Dermis microvascular lymphatic vessel endothelial cell (primary cell): ENCODE measurements at places on chromosomes 5 and 9. TPM values are rescaled to one million over a fixed set of nuclear protein-coding genes. Genes with fewer than 3 reads are reported as not detected.
A peak's percentile ranks its signal among the peaks of the same experiment; 100 is the strongest.

- DNase-seq = no peak
Measured at GRCh38 chr9:95508242-95508967, 8.4 kb downstream of the PTCH1 start.

- no peak for DNase-seq
Measured at GRCh38 chr5:81397176-81397575, 3.2 kb upstream of the ACOT12 start.

- peak; percentile 59 for DNase-seq
Measured at GRCh38 chr5:39500551-39501175, 75.9 kb upstream of the DAB2 start.

- DNase-seq = no peak
Measured at GRCh38 chr9:130663258-130663976, 977 bp upstream of the PRDM12 start.

- DNase-seq = no peak
Measured at GRCh38 chr5:18216016-18216415, 581.8 kb downstream of the TAF11L14 start.

DNA sequence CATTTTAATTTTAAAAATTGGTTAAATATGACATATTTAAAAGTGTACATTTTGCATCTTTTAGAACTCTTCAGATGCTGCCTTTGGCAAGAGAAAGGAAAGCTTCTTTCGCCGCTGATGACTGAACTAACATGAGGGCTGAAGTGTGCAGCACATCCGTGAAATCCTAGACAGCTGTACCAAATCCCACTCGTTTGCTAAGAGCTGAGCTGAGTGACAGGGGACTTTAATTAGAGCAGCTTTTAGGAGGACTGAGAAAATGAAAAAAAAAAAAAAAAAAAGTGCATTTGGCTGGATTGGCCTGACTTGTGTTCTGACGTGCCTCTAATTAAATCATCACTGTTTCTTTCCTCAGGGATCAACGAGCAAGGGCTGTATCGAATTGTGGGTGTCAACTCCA is 271.3 kb downstream of the ARHGAP26 start:
- no peak for DNase-seq

DNA sequence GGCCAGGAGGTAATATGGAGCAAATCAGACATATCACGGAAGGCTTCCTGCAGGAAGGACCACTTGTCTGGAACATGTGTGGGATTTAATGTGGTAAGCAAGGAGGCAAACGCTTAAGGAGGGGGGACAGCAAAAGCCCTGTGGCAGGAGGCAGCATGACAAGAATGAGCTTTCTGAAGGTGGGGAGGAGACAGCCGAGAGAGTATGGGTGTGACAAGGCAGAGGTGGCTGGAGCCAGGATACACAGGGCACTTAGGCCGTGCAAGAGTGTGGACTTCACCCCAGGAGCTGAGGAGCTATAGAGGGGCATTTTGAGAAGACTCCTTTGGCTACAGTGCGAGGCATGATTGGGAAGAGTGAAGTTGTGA is 14.4 kb upstream of the S1PR3 start:
- DNase-seq = no peak

GRCh38 chr9:20499013-20499412 is 123.3 kb downstream of the MLLT3 start:
- no peak for DNase-seq

Gene SAXO1
- not detected in 2 replicates for total RNA-seq

Gene KIAA1958
- total RNA-seq = 1.0 and 2.4 TPM in 2 replicates
